ENCODE measurements at places on chromosomes 2 and 18.

DNA sequence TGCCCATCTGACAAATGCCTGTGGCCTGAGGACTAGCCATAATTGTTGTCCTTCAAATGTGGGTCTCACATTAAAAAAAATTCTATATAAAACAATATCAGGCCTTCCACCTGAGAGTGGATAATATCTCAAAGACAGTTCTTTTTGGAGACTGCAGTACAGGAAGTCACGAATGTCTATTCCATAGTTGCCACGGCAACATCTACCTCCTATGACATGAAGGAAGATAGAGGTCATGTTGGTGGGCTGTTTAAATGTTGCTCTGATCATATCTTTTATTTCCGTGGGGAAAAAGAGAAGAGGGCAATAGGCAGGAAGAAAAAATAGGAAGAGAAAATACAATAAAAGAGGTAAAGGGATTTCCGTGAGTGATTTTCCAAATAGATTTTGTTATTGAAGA, 151.8 kb downstream of the ARL6IP6 start:
- DNase-seq = no peak

GRCh38 chr2:63649829-63650228, 61.1 kb downstream of the MDH1 start:
- no peak for DNase-seq

DNA sequence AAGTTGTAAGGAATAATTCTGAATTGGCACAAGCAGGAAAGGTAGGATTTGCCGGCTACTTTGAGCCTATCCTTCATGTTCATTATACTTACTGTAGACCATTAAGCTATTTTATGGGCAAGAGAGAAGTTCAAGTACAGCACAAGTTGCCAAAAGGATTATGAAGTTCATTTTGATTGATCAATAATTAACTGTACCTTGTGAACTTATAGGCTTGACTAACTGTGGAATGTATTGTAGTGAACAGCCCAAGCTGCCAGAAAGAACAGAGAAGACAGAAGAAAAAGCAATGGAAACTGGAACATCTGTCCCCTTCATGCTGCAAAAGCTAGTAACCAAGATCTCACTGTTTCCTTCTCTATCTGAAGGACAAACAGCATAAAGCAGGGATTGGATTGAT, 810.1 kb upstream of the ZEB2 start:
- no peak for DNase-seq

GRCh38 chr2:191946471-191947182, 99.7 kb upstream of the CAVIN2 start:
- no peak for DNase-seq

DNA sequence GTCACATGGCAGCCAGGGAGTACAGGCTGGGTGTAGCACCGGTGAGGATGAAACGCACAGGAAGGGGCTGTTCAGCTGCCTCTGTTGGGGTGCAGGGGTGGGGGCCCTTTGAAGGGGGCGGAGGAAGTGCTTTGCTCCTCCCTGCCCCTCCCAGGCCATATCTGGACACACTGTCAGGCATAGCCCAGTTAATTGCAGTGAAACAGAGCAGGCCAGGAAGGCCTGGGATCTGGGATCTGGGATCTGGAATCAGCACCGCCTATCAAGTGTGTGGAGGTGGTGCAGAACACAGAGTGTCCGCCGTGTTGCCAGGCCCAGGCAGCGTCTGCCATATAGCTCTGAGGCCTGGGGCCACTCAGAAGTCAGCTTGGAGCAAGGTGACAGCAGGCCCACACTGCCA, 119.3 kb upstream of the MSH2 start:
- DNase-seq = no peak

GRCh38 chr2:113220970-113221708, 47.4 kb downstream of the PSD4 start:
- DNase-seq = no peak

GRCh38 chr2:98753801-98754200, 22.9 kb upstream of the MGAT4A start:
- no peak for DNase-seq

DNA sequence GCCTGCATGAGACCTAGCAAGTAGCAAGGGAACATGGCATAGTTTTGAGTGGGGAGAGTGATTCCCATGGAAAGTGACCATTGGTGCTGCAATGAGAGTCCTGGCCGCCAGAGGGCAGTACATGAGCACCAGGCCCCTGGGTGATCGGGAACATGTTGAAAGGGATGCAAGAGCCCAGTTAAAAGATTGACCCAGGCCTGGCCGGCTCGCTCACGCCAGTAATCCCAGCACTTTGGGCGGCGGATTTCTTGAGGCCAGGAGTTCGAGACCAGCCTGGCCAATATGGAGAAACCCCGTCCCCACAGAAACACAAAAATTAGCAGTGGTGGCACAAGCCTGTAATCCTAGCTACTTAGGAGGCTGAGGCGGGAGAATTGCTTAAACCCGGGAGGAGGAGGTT, 22.2 kb downstream of the FAP start:
- DNase-seq = peak; percentile 34

DNA sequence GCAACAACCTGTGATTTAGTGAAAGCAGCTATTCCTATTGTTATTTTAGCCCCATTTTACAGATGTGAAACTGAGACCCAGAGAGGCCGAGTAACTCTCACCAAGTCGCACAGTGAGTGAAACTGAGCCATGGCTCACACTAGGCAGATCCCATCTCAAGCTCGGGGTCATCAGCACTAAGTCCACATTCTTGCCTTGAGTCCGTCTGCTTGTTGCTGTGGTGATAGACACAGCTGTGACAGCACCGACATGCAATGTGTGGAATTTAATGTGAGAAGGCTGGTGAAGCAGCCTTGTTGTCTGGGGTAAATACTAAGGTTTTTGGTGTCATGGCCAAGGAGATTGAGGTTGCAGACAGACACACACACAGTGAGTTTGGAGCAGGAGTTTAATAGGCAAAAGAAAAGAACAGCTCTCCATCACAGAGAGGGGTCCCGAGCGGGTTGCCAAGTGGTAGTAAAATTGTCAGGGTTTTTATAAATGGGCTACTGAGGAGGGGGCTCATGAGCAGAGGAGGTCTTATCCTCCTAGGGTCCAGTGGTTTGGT, 40.2 kb upstream of the GMCL1 start:
- no peak for DNase-seq

DNA sequence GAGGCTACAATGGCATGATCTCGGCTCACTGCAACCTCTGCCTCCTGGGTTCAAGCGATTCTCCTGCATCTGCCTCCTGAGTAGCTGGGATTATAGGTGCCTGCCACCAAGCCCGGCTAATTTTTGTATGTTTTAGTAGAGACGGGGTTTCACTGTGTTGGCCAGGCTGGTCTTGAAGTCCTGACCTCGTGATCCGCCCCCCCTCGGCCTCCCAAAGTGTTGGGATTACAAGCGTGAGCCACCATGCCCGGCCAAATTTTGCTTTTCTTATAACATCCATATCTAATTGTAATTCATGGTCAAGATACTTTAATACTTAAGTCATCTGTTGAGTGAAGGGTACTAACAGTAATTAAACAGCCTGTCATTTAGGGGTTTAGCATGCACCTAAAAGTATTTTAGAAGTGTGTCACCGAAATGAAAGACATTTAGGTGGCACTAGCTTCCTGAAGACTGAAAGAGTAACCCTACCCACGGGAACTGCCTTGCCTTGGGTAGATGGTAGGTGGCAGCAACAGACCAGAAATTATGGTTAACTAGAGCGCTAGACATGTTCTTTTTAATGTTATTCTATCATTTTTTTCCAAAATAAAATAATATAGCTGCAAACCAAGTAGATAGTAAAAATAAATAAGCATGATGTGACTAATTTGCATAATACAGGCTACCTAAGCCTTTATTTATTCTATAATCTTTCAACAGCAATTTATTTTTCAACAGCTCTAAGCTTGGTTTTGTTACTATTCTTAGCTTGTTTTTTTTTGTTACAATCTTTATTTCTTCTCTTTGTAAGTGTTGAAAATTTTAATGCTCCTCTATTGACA, 8.6 kb upstream of the ACYP2 start:
- no peak for DNase-seq

GRCh38 chr2:41187376-41188122, 735.7 kb upstream of the SLC8A1 start:
- no peak for DNase-seq

DNA sequence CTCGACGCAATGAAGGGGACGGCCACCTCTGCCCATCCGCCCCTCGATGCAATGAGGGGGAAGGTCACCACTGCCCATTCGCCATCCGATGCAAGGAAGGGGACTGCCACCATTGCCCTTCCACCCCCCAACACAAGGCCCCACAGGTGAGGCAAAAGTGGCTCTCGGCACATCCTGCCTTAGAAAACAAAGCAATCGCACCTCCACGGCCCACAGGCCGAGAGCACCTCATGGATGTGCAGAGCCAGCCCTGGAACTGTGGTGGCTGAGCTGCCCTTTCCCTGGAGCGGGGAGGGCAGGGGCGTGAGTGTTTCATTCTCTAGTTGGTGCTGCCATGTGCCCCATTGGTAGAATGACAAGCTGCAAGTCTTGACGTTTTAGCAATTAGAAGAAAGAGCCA, 320.6 kb upstream of the SALL3 start:
- DNase-seq = no peak

GRCh38 chr2:159209341-159210306, 76.9 kb downstream of the WDSUB1 start:
- peak; percentile 15 for DNase-seq

- DNase-seq = no peak
These were observed 50.7 kb upstream of the PAIP2B start for GRCh38 chr2:71277536-71278103.

- no peak for DNase-seq
These were observed 57.3 kb downstream of the ITGA6 start for GRCh38 chr2:172484706-172485105.

DNA sequence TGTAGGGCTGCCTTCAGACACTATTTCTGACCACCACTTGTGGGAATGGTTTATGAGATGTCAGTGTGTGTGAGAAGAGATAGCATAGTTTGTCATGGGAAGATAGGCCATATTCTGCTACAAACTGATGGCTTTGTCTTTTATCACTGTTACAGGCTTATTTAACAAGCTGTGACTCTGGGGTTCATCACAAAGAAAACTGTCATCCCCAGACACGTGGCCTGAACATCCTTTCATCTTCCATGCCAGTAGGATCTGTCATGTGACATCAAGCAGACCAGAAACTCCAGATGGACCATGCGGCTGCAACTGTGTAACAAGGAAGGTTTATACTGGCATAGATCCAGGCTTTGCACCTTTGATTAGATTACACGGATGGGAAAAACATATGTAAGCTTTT, 128.6 kb upstream of the KCNH7 start:
- no peak for DNase-seq

DNA sequence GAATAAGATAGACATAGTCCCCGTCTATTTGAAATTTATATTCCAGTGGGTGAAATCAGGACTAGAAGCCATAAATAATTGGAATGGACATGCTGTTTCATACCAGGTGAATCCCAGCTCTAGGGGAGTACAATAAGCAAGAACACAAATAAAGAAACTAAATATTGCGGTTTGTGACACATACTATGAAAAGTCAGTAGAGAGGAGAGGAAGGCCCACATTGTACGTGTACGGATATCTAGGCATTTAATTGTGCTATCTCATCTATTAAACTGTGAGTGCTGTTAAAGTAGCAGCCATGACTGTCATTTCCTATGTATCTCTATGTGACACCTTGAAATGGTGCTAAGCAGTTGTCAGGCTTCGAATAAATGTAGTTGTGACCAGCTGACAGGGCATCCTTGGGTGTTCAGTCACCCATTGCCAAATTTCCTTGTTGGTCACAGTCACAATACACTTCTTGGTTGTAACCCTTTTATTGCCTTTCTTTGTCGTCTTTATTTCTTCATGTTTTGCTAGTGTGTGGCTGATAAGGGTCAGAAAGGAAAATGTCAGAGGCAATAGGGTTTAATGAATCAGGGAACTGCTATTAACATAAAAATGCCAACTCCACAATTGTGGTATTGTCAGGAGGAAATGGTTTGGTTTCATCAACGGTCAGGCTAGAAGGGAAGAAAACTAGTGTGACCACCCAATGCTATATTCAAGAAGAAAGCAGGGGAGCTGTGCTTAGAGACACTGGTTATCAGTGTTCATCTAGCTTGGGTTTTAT, 31.5 kb downstream of the CPO start:
- DNase-seq = no peak

DNA sequence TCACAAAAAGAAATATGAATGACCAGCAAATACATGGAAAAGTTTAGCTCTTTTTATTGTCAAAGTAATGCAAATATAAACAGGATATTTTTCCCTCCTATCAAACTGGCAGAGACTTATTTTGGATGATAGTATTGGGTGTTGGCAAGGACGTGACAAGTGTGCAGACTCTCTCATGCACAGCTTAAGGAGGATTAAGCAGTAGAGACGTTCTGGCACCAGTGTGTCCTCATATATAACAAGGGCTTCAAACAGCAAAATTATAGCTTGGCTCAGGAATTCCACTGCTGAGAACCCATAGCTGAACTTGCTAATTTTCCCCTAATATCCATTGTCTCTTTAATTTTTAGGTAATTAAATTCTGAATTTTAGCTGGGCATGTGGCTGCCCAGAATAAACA, 114.4 kb downstream of the FAM124B start:
- no peak for DNase-seq

DNA sequence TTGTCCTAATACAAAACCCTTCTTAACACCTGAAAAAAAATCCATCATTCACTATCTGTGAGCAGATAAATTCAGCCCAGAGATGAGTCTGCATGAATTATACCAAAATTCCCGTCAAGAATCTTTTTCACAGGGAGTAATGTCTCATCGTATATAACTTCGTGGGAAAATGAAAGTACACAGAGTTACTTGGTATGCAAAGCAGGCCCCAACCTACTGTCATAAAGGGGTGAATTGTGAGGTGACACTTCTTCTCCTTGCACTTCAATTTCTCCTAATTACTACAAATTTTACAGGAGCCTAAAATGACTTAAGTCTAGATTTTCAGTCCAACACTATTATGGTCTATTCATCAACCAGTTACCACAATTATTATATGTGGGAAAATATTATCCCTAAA, 84.6 kb upstream of the CDH20 start:
- no peak for DNase-seq

GRCh38 chr2:9639000-9639602, 8.3 kb upstream of the YWHAQ start:
- no peak for DNase-seq

DNA sequence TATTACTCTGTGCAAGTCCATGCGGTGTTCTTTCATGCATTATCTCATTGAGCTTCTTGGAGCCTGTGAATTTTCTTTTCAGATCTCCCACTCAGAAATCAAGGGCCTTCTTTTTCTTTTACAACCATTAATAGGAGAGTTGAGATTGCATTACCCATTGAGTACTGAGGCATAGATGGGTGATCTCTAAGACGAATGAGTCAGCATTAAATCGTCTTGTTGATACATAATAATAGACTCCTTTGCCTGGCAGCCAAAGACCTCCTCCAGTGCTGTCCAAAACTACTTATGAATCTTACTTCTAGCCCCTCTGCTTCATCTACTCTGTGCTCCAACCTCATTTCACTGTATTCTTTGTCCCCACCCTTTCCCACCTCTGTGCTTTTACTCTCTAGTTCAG, 180.5 kb downstream of the AGPS start:
- DNase-seq = no peak

DNA sequence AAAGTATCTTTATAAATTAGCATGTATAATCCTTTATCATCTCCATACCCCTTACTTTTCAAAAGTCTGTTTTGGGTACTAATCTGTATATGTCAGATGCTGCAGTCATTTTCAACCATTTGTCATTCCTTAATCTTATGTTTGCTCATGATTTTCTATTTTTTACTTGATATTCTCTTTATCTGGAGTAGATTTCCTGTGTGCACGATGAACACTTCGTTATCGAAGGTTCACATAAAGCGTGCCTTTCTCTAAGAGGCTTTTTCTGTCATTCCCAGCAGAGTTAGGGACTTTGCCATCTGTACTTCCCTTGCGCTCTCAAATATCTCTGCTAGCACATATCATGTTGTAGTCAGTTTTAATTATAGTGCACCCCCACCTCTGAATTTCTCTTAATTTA, 123.2 kb downstream of the BIRC6 start:
- no peak for DNase-seq

Data from stimulated activated CD8-positive, alpha-beta memory T cell treated with anti-CD3 and anti-CD28 coated beads, Interleukin-2, amount 100 ng/mL, for 1 hour (primary cell).